Posterior vena cava (tissue), 2 donors: ENCODE measurements at places on chromosomes 7 and 10.

DNA sequence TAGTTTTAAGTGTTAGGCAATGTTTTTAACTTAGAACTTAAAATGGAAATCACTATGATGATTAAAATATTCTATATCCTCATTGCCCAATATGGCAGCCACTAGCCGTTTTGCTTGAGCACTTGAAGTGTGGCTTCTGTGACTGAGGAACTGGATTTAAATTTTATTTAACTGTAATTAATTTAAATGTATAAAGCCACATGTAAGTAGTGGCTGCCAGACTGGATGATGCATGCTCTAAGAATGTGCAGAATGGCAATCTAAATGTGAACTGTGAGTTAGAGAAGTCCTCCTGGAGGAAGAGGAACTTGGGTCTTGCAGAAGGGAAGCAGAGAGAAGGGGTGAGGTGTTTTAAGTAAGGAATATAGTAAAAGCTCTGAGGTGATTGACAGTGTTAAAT is 451.4 kb downstream of the SUGCT start:
- no peak for DNase-seq

DNA sequence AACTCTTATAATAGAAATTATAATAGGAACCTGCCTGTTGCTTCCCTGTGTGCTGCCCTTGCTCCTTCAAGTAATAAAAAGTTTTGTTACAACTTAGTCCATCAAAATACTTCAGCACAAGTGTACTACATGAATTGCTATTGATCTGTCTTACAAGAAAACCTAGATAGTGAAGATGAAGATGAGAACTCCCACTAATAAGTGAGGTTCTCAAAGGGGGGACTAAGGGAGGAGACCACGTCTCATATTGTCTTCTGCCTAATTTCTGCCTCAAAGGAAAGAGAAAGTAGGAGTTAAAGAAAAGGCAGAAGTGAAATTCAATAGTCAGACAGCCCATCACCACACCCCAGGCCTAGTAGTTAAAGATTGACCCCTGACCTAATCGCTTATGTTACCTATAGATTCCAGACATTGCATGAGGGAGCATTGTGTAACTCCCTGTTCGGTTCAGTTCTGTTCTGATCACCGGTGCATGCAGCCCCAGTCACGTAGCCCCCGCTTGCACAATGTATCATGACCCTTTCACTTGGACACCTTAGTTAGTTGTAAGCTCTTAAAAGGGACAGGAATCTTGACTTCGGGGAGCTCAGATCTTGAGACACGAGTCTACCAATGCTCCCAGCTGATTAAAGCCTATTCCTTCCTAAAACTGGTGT is 18.2 kb upstream of the CHST3 start:
- DNase-seq: no peak

DNA sequence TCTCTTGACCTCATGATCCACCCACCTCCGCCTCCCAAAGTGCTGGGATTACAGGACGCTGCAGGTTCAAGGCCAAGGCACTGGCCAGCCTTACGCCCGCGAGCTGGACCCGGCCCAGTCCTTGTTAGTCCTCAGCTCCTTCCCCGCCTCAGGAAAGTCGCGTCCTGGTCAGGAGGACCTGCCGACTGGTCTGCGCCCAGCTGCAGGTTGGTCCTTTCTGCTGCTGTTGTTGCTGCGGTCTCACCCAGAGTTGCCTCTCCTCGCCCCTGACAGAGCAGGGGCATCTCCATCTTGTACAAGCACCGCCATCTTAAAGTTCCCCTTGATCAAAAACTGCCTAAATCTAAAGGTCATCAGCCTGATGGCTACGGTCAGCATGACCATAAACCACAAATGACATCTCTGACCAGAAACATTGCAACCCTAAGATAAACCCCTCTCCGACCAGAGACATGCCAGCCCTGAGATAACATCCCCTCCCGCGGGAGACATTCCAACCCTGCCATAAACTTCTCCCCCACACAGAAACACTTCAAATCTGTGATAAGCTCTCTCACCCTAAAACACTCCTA is 13.9 kb upstream of the BMS1 start:
- DNase-seq: no peak

DNA sequence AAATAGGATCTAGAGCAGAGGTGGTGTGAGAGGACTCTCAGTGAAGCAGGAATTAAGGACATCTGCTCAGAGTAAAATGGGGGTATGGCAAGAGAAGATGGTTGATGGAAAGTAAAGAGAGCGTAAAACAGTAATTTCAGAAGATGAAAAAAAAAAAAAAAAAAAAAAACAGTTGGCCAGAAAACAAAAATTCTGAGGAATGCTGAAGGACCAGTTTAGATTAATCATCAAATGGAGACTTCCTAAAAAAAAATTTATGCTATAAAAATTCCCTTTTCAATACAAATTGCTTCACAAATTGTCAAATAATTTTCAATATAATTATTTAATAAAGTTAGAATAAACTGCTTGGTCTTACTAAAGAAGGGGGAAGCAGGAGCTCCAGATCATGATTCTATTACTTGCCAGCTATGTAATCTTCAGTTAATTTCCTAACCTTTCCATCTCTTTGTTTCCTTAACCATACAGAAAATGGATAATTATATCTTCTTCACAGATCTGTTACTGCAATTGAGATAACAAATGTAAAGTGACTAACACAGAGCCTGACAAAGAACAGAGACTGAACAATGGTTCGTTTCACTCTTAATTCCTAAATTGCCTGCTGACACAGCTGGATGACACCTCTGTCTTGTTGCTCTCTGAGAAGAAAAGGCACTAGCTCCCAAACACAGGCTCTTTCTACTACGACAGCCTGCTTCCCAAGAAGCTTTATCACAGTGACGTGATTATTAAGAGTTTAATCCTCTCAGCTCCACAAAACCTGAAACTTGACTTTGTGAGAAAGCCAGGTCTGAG is 64.9 kb upstream of the GPR22 start:
- DNase-seq: no peak

GRCh38 chr10:109062371-109062770 is 860.9 kb downstream of the XPNPEP1 start:
- no peak for DNase-seq

DNA sequence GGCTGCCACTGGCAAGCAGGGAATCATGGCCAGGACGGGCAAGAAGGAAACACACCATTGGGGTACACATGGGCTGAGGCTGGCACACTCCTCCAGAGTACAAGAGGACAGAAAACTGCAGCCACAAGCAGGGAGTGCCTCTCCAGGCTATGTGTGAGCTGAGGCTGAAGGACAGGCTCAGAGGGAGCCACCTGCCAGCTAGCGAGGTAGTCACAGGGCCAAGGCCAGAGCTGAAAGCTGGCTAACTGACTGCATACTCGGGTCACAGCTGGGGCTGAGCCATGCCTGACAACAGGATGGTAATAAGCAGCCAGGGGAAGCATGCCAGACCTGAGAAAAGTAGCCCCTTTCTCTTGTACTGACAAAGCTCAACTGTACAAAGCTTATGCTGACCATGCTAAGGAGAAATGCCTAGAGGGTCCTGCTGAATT is 52.0 kb downstream of the KIF5B start:
- DNase-seq: no peak

- DNase-seq: no peak
These were observed 37.6 kb downstream of the NDUFB2 start for GRCh38 chr7:140734096-140734495.

DNA sequence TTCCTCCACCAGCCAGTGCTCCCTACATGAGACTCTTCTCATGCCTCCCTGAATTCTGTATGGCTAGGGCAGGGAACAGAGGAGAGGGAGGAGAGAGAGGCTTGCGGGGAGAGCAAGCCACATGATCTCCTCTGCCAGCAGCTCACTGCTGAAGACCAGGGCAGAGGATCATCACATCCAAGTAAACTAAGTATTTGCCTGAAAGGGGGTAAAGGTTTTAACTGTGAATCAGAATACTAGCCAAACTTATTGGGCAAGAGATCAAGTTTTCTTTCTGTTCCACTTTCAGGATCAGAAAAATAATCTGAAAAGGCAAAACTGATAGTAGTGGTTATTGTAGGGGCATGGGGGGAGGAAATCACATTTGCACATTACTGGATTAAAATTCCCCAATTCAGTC is 17.8 kb upstream of the ERCC6 start:
- no peak for DNase-seq

DNA sequence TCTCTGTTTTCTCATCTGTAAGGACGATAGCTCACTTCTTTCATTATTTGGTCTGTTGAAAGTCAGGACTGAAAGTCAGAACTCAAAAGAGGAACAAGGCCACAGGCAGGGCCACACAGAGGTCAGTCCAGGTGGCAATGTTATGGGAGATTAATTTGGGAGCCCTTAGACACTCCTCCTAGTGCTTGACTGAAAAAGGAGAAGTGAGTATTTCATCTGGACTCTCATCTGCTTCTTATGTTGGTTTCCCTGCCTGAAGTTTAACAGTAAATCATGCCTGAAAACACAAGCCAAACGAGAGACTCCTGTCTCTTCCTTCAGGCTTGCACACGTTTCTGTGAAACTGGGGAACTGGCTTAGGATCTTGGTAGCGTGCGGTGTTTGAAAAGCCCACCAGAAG is 248.5 kb downstream of the BUB3 start:
- no peak for DNase-seq

DNA sequence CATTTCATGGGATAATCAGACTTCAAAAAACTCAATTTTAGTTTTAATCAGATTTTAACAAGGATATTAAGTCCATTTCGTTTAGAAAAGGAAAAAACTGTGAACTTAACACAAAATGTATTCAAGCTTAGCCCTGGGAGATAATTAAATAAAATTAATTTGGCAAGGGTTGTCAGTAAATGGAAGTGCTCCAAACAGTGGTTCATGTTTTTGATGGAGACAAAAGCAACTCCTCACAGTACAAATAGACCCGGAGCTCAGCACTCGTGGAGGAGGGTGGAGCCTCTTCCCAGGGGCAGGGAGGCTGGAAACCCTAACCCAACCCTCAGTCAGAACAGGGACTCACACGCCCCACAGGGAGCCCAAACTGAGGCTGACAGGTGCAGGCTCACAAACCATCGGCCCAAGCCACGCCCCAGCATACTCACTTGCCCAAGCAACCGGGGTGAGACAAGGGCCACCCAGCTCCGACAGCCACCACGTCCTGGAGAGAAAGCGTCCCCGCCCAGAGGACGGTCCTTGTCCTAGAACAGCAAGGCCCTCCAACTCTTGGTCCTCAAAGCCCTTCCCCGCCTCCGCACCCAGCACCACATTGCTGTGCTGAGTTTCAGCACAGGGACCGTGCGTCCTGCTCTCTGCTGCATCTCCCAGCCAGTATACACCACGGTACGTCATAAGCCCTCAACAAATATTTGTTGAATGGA is 39.8 kb downstream of the MAD1L1 start:
- no peak for DNase-seq

DNA sequence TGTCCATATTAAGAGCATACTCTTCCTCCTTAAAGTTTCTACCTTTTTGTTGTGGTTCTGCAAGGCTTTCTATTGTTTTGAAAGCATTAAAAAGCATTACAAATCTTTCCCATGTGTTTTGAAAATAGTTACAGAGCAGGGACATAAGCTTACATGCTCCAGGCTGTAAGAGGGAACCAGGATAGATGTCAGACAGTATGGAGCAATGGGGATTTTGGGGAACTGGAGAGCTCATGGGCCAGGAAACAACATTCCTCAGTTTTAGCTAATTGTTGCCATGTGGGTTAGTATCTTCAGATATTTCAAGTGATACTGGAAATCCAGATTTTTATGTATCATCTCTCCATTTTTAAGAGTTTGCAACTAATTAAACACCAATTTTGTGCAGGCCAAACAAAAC is 3.5 kb downstream of the MDFIC start:
- no peak for DNase-seq

GRCh38 chr10:68332259-68333057 is at the start of gene PBLD:
Gene PBLD, minus strand, starts transcription at chr10:68332928. Its CDS starts 26,084 bp downstream, at chr10:68306844.
- DNase-seq: peak; percentile 86

- DNase-seq: no peak
These were observed 55.4 kb upstream of the MXI1 start for GRCh38 chr10:110151971-110152370.

DNA sequence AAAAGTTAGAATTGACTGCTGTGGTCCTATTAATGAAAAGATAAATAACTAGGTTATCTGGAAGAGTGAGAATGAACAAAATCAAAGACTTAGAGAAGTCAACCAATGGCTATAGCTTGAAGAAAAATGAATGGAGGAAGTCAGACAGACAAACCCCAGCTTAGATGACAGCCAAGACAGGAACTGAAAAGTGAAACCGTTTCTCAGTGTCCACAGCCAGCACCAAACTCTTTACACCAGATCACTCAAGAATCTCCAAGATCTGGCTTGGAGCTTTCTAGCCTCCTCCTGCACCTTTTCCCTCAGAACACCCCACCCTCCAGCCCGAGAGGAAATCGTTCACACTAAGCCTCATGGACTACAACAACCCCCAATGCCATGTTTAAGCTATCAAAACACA is 167.0 kb downstream of the SFMBT2 start:
- no peak for DNase-seq

GRCh38 chr10:5774987-5775620 is 38.1 kb downstream of the GDI2 start:
- DNase-seq: no peak

GRCh38 chr10:132368881-132369635 is 27.9 kb upstream of the PWWP2B start:
- DNase-seq: no peak

GRCh38 chr10:69853064-69853463 is 51.4 kb downstream of the COL13A1 start:
- no peak for DNase-seq

GRCh38 chr7:98110249-98111022 is 3.8 kb downstream of the LMTK2 start:
- DNase-seq: no peak

DNA sequence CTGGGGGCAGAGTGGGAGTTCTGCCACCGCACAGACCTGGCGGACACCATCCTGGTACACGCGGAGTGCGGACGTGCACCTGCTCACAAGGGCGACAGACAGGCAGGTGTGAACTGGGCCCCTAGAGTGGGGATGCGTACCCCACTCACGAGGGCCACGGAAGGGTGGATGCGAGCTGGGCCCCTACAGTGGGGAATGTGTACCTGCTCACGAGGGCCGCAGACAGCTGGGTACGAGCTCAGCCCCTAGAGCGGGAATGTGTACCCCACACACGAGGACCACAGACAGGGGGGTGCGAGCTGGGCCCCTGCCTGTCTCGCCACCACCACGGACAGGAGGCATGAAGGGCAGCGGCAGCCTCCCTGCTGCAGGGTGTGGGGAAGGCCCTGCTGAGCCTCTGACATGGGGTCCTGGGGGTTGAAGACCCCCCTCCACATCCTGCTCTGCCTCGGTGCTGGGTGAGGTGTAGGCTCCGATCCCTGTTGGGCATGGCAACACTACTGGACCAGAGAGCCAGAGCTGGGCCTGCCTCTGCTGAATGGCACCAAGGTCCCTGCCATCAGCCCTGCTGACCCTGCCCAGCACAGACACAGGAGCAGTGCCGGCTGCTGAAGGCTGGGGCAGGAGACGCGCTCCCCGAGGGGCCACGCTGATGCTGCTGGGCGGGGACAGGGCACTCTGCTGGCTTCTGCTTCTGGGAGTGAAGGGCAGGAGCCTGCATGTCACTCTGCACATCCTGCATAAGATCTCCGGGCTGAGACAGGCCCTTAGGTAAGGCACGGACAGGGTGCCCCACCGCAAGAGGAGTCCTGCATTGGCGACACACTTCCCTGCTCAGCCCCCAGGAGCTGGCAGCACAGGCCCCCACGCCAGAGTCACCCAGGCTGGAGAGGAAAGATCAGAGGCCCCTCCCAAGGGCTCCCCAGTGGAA is 259.2 kb downstream of the MAD1L1 start:
- DNase-seq: peak; percentile 75
